ENCODE measurements at places on chromosomes 3 and 15.

DNA sequence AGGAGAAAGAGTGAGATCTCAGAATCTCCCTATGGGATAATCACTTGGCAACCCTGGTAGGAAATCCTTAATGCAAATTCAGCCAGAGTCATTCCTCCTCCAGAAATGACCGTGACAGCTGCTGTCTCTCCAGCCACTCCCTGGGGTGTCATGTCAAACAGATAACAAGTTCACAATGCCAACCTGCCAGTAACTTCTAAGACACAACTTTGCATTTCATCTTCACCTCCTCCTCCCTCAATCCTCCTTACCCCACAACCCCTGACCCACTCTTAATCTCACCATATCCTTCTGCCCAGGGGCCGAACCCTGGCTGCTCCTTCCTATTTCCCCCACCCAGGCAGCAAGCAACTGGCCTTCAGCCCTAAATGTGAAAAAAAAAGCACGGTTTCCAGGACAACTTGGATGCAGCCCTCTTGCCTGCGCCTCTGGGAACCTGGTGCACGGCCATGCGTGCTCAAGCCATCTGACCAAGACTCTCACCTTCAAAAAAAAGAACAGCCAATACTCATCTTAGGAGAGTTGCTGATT is 166.0 kb downstream of the NTRK3 start:
- no peak for DNase-seq

DNA sequence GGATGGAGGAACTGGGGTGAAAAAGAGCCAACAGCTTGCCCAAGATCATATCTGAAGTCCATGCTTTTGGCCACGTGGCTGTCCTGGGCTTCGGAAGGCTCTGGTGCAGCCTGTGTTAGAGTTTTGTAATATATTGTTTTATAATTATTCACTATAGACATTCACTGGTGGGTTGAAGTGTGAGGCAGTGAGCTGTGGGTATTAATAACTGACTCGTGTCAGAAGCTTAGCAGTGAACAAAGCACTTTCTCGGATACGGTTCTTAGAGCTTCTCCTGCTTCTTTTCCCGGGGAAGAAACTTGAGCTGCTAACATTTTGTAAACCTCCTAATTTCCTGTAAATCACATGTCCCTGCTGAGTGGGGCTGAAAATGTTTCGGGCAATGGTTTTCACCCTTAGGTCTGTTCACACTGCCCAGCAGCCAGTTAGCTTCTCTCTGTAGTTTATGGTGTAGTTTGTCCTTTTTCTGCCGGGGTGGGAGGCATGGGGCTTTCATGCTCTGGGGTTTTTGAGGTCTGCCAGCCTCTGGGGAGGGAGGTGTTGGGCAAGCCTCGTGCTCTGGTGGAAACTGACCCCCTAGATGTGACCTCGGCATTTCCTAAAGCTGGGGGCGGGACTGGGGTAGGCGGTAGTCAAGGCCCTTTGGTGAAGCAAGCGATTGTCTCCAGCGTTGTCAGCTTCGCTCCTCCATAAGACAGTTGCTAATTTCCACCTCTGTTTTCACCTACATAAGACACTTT is 1.7 kb downstream of the MRAS start:
- DNase-seq, result no peak

DNA sequence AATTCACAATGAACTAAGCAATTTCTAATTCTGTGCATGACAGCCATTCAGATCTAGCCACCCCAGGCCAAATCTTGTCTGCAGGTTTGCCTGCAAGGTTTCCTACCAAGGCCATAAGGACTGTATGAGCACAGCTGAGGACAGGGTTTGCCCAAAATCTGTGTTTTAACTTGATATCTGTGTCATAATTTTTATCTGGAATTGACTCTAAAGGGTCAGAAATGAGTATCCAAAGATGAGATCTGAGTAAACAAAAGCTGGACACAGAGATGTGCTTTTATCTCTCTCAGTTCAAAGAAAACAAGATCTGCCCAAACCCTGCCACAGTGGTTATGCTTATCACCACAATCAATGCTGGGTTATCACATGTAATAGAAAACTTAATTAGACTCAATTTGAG is 154.6 kb upstream of the COL8A1 start:
- no peak for DNase-seq

GRCh38 chr3:138964923-138965322 is 17.9 kb downstream of the FOXL2NB start:
- DNase-seq, result no peak

GRCh38 chr15:96079041-96079440 is 251.5 kb upstream of the NR2F2 start:
- no peak for DNase-seq

DNA sequence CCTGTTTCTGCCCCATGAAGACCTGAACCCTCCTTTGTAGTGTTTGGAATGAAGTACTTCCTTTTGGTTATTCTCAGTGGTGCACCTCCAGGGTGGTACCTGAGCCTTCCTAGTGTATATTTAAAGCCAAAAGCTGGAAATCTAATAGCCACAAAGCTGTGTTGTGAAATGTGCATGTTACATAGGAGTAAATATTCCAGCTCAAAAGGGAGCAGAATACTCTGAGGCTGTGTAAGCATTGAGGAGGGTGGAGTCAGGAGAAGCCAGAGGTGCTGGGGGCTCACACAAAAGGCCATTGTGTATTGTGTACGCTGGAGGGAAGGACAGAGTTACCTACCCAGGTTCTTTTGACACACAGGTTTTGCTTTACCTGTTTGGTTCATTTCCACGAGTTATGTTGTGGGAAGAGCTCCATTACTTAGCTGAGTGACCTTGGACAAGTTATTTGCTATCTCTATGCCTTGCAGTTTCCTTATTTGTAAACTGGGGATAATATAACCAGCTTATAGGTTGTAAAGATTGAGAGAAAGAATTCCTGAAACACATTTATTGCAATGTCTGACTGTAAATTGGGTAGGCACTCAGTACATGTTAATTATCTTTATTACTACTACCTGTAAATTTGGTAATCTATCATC is 24.7 kb downstream of the GPR171 start:
- no peak for DNase-seq

- DNase-seq, result no peak
Measured at GRCh38 chr15:76730262-76730661, 174.9 kb downstream of the SCAPER start.

DNA sequence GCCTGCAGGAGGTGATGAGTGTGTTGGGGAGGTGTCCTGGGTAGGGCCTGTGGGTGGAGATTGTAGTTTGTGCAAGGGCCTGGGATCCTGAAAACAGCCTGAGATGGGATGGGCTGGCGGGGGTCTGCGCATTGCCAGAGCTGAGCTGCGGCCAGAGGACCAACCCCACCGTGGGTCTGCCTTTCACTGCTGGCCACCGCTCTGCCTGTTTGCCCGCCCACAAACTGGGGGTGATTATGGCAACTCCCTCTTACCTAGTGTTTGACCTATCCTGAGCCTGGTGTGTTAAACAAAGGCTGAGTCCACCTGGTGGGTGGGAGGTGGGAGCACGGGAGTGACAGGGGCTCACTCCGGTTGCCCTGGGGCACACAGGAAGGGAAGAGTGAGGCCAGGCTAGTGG is 9.8 kb downstream of the ABTB1 start:
- no peak for DNase-seq
